ENCODE measurements at places on chromosomes 1 and 21. TPM values are rescaled to one million over a fixed set of nuclear protein-coding genes. Genes with fewer than 3 reads are reported as not detected.

- no peaks in the 10 kb centered on the region for H3K36me3 ChIP-seq
- H3K4me3 ChIP-seq, result no peak overlapping the region
- no peak for DNase-seq
- no peaks in the 10 kb centered on the region for H3K27me3 ChIP-seq
- no peak overlapping the region for H3K27ac ChIP-seq
- peaks cover 7% of the 10 kb centered on the region for H3K4me1 ChIP-seq
Measured at GRCh38 chr1:97869441-97869840, 51.4 kb downstream of the DPYD start.

DNA sequence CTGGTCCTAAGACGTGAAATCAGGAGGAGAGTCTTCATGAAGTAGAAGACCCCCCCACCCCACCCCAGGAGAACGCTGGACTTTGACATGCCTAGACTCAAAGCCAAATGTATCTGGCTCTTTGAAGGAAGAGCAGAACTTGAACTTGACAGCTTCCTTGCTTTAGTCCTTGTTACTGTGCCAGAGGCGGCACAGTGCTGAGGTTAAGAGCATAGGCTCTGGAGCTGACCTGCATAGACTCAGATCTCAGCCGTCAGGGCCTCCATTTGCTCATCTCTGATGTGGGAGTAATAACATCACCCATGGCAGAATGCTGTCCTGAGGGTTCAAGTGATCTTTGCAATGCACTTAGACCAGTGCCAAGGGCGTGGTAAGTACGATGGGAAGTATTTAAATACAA is 39.0 kb downstream of the COL6A1 start:
- peak; percentile 81 for DNase-seq
- H3K36me3 ChIP-seq, result no peaks in the 10 kb centered on the region
- peak overlapping the region; percentile 96 for H3K27ac ChIP-seq
- no peaks in the 10 kb centered on the region for H3K27me3 ChIP-seq
- peaks cover 71% of the 10 kb centered on the region for H3K4me1 ChIP-seq

- H3K4me1 ChIP-seq, result no peaks in the 10 kb centered on the region
- H3K4me3 ChIP-seq, result no peak overlapping the region
- no peaks in the 10 kb centered on the region for H3K36me3 ChIP-seq
- H3K27me3 ChIP-seq, result no peaks in the 10 kb centered on the region
- DNase-seq, result no peak
Measured at GRCh38 chr1:226414098-226414698, 6.3 kb upstream of the PARP1 start.

DNA sequence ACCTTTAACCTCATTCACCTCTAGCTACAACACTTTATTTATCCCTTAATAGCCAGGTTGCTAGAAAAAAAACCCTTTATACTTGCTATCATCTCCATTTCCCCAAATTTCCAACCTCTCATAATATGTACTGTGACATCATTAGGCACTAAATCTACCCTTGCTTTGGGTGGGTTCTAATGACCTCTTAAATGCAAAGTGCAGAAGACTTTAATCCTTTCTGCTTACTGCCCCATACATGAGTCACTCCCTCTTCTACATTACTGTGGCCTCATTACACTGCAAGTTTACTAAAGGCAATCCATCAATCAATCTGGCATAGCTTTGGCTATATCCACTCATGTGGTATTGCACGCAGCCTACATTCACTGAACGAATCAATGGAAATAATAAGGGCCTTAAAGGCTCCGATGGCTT is 353.3 kb downstream of the SMYD3 start:
- DNase-seq, result no peak
- H3K4me1 ChIP-seq, result peaks cover 8% of the 10 kb centered on the region
- H3K36me3 ChIP-seq, result no peaks in the 10 kb centered on the region
- H3K27ac ChIP-seq, result no peak overlapping the region

GRCh38 chr1:216119600-216119999 is 303.6 kb downstream of the USH2A start:
- H3K27me3 ChIP-seq, result no peaks in the 10 kb centered on the region
- H3K36me3 ChIP-seq, result no peaks in the 10 kb centered on the region
- no peak overlapping the region for H3K27ac ChIP-seq

DNA sequence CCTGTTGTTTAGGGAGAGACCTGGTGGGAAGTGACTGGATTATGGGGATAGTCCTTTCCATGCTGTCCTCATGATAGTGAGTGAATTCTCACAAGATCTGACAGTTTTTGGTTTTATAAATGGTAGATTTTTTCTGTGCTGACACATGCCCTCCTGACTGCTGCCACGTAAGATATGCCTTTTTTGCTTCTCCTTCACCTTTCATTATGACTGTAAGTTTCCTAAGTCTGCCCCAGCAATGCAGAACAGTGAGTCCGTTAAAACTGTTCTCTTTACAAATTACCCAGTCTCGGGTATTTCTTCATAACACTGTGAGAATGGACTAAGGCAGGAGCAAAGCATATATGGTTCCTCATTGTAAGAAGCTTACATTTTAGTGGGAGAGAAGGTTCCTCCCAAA is 1727.2 kb downstream of the NCAM2 start:
- H3K27ac ChIP-seq, result no peak overlapping the region
- no peaks in the 10 kb centered on the region for H3K4me1 ChIP-seq
- no peak overlapping the region for H3K4me3 ChIP-seq

DNA sequence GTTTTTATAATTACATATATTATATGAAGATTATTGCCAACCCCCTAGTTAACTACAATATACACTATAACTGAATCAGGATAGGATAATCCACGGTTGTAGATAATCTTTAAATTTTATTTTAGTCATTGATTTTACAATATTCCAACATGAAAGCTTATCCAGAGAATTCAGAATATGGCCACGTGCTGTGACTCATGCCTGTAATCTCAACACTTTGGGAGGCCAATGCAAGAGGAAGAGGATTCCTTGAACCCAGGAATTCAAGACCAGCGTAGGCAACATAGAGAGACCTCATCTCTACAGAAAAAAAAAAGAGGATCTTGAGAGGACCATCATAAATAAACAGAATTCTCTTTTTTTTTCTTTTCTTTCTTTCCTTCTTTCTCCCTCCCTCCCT is 119.6 kb upstream of the CACYBP start:
- peaks cover 6% of the 10 kb centered on the region for H3K4me1 ChIP-seq
- no peak overlapping the region for H3K4me3 ChIP-seq
- no peaks in the 10 kb centered on the region for H3K27me3 ChIP-seq
- no peak for DNase-seq
- H3K27ac ChIP-seq, result no peak overlapping the region

- H3K36me3 ChIP-seq, result no peaks in the 10 kb centered on the region
- no peak overlapping the region for H3K27ac ChIP-seq
- H3K4me3 ChIP-seq, result no peak overlapping the region
- no peak for DNase-seq
- no peaks in the 10 kb centered on the region for H3K27me3 ChIP-seq
Measured at GRCh38 chr1:241608379-241609033, 31.7 kb downstream of the CHML start.

- DNase-seq, result no peak
- no peak overlapping the region for H3K27ac ChIP-seq
- peaks cover 15% of the 10 kb centered on the region for H3K4me1 ChIP-seq
- no peaks in the 10 kb centered on the region for H3K36me3 ChIP-seq
- no peak overlapping the region for H3K4me3 ChIP-seq
Measured at GRCh38 chr1:155938220-155938627, 3.2 kb upstream of the RXFP4 start.

DNA sequence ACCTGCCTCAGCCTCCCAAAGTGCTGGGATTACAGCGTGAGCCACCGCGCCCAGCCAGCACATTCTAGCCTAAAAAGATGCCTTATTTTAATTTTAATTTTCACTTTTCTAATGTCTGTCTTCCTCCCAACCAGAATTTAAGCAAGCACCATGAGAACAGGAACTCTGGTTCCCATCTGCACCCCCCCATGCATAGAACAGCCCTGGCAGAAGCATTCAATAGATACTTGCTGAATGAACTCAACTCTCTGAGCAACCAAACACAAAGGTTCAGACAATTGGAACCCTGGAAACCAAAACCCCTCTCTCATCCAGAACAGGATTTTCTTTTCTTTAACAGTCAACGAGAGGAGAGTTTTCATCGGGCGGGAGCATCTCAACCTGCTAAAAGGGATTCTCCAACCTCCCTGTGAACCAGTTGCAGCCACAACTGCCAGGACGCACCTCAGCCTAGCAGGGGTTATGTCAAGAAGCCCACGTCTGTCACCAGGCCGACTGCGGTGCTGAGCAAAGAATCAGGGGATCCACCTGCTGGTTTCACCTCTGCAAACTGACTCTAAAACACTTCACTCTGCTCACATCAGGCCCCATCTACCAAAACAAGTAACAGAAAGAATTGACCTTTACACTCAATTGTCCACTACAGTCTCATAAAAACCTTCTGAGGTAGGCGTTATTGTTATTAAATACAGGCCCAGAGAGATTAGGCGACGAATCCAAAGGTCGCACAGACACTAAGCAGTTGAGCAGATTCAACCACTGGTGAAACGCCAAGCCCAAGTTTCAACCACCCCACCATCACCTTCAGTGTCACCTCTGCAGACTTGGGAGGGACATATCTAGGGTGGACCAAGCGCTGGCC is 1.7 kb downstream of the KIAA2013 start:
- no peaks in the 10 kb centered on the region for H3K27me3 ChIP-seq
- H3K36me3 ChIP-seq, result peaks cover 28% of the 10 kb centered on the region

DNA sequence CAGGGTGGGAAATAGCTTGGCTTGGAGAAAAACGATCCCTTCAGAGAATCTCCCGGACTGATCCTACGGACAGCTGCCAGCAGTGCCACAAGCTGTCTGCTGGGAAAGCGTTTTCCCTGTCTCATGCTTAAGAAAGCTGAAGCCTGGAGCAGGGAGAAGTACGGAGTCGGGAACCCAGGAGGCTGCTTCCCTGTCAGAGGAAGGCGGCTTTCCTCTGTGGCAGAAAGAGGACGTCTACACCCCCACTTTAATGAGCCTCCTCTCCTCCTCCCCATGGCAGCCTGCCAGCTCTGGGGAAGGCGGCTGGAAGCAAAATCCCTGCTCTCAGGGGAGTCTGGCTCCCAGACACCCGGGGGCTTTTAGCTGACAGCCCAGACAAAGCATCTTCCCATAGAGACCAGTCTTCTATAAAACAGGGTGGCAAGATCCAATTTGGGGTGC is 7.3 kb downstream of the KIF21B start:
- H3K27me3 ChIP-seq, result no peaks in the 10 kb centered on the region
- H3K4me1 ChIP-seq, result peaks cover 11% of the 10 kb centered on the region
- H3K27ac ChIP-seq, result no peak overlapping the region
- no peak for DNase-seq
- no peak overlapping the region for H3K4me3 ChIP-seq
- H3K36me3 ChIP-seq, result no peaks in the 10 kb centered on the region

- peaks cover 97% of the 10 kb centered on the region for H3K27me3 ChIP-seq
- DNase-seq, result no peak
- no peak overlapping the region for H3K4me3 ChIP-seq
- H3K4me1 ChIP-seq, result peaks cover 29% of the 10 kb centered on the region
- H3K36me3 ChIP-seq, result no peaks in the 10 kb centered on the region
Measured at GRCh38 chr1:6244401-6245049, 546 bp downstream of the HES3 start.

- no peaks in the 10 kb centered on the region for H3K27me3 ChIP-seq
- no peaks in the 10 kb centered on the region for H3K4me1 ChIP-seq
- H3K36me3 ChIP-seq, result no peaks in the 10 kb centered on the region
- no peak overlapping the region for H3K27ac ChIP-seq
Measured at GRCh38 chr1:202848191-202848542, 37.4 kb downstream of the PCAT6 start.

DNA sequence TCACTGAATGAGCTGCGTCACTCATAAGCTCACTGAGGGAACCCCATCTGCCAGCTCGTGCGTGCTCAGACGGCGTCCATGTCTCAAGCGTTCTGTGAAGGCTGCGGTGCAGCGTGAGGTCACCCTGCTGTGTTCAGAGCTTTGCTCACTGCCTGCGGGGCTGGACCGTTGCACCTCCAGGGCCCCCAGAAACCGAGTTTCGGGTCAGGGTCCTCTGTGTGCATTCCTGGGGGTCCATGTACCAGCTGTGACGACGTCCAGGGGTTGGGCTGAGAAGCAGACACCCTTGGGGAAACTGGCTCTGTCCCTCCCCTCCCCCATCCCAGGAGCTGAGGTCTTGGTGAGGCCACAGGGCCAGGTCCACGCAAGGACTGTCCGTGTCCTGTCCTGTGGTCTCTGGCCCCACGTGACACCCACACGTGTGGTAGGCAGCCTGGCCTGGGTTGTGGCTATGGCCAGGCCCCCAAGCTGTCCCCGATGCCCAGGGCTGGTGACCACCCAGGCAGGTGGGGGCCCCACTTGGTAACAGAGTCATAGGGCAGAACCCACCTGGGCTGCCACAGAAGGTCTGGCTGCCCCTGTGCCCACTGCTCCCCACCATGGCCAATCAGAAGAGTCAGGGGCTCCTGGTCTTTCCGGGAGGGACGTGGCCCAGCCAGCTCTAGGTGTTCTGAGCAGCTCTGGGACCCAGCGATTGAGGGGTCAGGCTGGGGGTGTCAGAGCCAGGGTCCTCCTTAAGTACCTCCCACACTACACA is 24.4 kb downstream of the FTCD start:
- H3K27me3 ChIP-seq, result no peaks in the 10 kb centered on the region
- H3K4me3 ChIP-seq, result no peak overlapping the region
- H3K4me1 ChIP-seq, result no peaks in the 10 kb centered on the region
- H3K27ac ChIP-seq, result peak overlapping the region; percentile 24
- H3K36me3 ChIP-seq, result peaks cover 53% of the 10 kb centered on the region

DNA sequence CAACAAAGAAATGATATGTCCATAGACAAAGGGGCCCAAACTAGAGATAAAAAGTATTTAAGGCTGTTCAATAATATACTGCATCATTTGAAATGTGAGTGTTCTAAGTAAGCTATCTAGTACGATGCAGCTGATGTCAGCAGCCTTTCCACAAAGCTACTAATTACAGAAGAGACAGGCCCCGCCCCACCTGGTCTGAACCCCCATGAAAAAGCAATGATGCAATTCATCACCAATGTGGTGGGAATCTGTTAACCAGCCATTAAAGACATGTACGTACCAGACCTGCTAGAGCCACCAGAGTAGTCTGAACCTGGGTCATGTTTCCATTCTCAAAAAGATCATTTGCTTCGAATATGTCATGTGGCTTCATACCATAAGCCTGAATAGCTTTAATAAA is 25.1 kb downstream of the CNN3 start:
- H3K4me3 ChIP-seq, result no peak overlapping the region
- peaks cover 60% of the 10 kb centered on the region for H3K4me1 ChIP-seq
- no peaks in the 10 kb centered on the region for H3K27me3 ChIP-seq
- DNase-seq, result no peak
- H3K36me3 ChIP-seq, result peaks cover 12% of the 10 kb centered on the region

Gene FNBP1L
- 13.4 TPM for total RNA-seq

Gene URB1
- total RNA-seq, result 12.7 TPM

Gene CYB561D1
- 7.6 TPM for total RNA-seq

Gene C1orf141
- total RNA-seq, result not detected

Gene MATN1
- total RNA-seq, result not detected

Gene UBE2U
- total RNA-seq, result not detected

Gene CSMD2
- total RNA-seq, result 0.16 TPM

Gene GPR3
- total RNA-seq, result not detected

Gene RAD54L
- total RNA-seq, result not detected

Measured in sigmoid colon (tissue), 7 donors.